ENCODE measurements at places on chromosomes 3 and 15.

GRCh38 chr15:92763459-92763858 lies 107.9 kb upstream of the FAM174B start:
- DNase-seq, result no peak

- no peak for DNase-seq
Measured at GRCh38 chr15:62050115-62050514, 10.1 kb downstream of the VPS13C start.

GRCh38 chr15:56411122-56411749 lies 46.0 kb downstream of the TEX9 start:
- DNase-seq, result no peak

- DNase-seq, result no peak
Measured at GRCh38 chr15:31799715-31800321, 230.5 kb upstream of the CHRNA7 start.

DNA sequence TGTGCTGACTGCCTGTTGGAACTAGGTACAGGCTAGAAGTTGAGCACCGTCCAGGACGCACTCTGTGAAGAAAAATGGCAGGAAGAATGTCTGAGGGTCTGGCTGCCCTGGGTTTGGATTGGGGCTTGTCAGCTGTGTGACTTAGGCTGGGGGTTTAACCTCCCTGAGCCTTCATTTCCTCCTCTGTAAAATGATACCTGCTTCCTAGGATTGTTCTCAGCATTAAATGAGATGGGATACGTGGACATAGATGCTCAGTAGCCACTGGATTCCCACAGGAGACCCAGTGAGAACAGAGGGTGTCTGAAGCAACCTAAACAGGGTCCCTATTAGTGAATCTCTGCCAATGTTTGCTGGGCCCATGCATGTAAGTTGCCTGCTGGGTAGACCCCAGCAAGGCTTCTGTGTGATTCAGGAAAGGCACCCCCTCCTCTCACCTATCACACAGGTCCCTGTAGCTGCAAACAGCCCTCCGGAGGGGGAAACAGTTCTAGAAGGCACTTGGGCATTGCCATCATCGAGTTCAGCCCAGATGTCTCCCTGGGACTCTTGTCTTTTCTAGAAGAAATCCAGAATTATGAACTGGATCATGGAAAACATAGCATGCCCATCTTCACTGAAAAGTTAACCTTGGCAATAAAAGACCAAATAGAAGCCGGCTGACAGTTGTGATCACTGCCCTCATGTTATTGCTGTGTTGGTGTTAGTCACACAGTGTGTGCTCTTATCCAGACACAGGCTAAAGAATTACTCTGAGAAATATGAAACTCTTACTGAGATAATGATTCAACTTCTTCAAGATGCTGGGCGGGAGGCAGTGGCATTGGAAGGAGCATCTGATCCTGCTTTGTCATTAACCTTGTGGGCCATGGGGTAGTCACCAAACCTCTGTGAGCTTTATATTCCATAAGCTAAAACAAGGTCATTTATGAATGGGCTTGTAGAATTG lies 64.5 kb downstream of the SMAD6 start:
- no peak for DNase-seq

DNA sequence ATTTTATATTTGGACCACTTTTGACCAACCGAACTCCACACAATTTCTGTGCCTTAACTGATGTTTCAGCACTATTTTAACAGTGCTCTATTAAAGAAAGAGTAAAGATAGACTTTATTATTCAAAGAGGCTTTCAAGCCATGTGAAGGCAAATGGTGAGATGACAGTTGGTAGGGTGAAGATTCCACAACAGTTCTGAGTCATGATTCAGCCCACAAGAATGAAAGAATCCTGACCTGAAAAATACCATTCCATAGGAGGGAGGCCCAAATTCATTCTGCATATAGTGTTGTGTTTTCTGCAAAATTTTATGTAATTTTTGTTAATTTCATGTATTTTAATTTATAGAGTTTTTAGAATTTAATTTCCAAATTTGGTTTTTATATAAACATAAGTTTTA lies 135.6 kb upstream of the STAC start:
- DNase-seq, result no peak

DNA sequence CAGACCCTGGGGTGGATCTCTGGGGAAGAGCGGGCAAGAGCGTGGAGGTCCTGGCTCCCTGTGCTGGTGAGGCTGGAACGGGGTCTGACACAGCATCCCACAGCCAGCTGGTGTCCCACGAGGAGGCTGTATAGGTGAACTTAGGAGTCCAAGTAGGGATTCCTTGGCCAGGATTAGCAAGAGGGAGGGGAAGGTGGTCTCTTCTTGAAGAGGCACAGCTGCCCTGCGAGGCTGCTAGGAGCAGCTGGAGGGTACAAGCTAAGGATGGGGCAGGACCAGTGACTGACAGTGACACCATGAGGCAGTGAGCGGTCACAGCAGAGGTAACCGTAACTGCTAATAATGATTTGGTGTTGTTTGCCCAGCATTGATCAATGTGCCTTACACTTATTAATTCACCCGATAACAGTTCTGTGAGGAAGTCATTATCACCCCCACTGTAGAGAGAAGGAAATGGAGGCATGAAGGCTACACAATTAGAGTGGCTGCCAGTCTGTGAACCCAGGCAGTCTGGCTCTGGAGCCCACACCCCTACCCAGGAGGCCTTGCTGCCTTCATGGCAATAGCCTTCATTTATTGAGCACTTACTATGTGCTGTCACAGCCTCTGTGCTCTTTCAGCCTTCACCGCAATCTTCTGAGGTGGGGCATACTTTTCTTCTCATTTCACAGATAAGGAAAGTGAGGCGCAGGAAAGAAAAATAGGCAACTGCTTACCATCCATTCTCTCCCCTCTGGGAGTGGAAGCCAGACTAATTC lies 59.4 kb downstream of the TMEM44 start:
- no peak for DNase-seq

DNA sequence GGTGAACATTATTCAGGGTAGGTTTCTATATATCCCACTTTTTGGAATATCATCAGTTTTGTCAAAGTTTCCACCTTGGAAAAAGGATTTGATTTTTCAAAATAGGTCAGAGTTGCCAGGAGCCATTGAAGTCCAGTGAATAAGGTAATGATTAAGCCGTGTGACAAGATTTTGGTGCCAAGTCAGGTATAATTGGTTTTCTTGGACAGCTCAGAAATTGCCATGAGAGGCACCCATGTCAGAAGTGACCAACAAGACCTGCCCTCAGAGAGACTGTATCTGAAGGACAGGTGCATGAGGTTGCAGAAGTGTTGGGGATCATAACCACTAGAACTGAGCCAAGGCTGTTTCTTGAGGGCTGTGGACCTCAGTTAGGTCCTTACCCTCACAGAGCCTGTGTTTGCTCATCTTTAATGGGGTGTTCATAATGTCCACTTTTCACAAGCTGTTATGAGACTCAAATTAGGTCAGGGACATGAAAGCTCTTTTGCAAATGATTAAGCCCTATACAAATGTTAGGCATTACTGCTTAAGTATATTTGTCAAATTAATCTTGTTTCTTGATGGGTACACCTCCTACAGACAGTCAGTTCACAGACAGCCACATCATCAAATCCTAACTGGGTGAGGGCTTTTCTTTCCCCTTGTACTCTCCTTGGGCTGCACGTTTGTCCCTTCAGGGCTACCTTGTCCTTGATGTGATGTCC lies 32.3 kb downstream of the CASR start:
- DNase-seq, result no peak

DNA sequence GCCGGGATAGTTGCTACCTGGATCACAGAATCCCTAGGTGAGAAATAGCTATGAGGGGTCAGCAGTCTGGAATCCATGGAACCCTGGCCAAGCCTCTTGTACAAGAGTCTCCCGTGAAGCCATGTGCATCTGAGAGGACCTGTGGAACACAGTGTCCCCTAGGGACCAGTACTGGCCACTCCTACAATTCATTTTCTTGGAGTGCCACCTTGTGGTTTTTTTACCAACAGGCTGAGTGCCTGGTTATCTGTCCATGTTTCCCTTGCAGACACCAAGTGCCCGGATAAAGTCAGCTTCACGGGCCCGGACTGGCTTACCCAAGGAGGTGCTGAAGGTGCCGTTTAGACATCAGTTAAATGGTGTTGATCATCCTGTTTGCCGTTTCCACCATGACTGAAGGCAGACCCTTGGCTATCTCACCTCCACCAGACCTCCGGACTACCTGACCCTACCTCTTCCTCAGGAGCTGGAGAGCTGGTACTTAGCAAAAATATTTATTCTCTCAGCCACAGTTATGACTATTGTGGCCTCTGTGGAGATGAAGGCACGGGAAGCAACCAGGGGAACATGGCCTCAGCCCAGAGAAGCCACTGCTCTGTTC lies 93.9 kb downstream of the RBPMS2 start:
- DNase-seq, result peak; percentile 28

- DNase-seq, result no peak
Measured at GRCh38 chr3:144743225-144743668, 771.6 kb downstream of the DIPK2A start.

DNA sequence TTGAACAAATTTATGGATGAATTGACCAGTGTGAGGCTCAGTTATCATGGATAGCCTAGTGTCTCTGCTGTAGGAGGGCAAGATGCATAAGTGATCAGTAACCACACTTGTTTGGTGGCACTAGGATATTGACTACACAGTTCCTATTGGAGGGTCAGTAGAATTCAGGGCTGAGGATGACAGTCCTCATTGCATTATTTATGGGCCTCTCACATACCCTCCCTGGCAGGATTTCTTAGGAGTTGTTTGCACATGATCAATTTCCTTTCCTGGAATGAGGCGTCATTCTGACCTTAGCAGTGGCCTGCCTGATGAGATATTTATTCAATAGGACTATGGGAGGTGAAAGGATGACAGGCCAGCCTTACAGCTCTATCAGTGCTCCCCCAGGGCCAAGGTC lies 125.1 kb upstream of the AGBL1 start:
- DNase-seq, result no peak

- DNase-seq, result no peak
Measured at GRCh38 chr3:52923963-52924362, 26.6 kb upstream of the STIMATE start.

GRCh38 chr3:160176923-160177322 lies 48.3 kb upstream of the C3orf80 start:
- DNase-seq, result no peak

DNA sequence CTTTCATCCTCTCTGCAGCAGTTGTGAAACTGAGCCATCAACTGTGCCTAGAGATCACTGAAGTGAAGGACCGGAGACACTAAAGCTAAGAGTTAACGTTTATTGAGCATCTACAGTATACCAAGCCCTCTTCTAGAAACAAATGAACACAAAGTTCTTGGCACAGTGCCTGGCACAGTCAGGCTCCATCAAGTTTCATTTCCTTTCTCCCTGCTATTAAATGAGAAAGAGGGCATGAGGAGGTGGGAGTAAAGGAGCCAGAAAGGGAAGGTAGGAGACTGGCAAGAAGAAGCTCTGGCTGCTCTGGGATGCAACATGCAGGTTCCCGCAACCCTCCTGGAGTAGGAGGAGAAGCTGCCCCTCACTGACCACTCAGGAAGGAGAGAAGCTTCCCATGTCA lies 30.6 kb downstream of the CYP19A1 start:
- no peak for DNase-seq

DNA sequence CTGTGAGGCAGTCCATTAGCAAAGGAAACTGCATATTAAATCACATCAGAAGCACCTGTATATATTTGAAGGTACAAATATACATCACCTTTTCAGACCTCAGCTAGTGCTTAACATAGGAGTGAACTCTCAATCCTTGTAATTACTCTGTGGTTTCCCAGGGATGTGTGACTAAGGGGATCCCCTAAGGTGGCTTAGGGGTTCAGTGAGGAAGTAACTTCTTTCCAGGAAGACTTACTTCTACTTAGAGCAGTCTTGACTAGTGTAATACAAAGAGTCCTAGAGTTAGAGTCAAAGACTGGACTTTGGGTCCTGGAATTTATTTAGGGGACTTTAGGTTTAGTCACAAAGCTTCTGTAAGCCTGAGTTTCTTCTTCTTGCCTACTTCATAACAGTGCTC lies 8.7 kb upstream of the SUMF1 start:
- no peak for DNase-seq

GRCh38 chr3:126828306-126828705 lies 124.3 kb downstream of the CHCHD6 start:
- no peak for DNase-seq

- no peak for DNase-seq
Measured at GRCh38 chr15:101545548-101546505, 56.3 kb upstream of the PCSK6 start.

GRCh38 chr3:161149529-161149928 lies 44.4 kb upstream of the B3GALNT1 start:
- DNase-seq, result no peak

GRCh38 chr3:134352031-134352671 lies 22.1 kb downstream of the AMOTL2 start:
- DNase-seq, result no peak

DNA sequence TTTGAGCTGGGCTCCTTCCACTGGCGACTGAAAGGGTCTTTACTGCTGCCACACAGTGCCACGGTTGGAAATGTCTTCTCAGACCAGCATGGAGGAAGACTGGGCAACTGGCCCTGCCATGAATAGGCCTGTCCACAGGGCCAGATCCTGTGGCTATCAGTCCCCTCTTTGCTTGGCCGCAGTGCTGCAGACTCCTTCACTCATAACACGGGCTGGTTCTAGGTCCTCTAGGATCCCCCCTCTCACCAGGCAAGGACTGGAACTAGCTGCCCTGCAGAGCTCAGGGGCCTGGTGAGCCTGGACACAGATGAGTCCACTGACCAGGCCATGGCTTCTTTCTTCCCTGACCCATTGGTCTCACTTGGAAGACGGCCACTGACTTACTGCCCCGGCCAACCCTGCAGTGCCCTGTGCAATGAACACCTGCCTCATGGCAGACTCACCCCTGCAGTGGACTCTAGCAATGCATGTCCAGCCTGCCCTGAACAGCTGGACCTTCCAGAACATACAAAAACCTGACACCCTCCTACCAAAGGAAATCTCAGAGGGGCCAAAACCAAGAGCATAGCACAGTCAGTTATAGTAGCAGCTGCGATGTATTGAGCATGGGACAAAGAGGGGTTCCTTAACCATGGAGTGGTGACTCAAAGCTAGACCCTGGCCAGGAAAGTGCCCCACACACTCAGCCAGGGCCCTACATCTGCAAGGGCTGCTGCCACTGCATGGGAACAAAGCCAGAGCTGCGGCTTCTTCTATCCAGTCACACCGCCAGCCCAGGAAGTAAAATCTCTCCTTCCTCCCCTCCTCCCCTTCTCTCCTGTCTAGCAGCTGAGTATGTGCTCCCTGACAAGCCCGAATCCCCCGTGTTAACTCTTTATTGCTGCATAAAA lies 72.1 kb upstream of the ITGA11 start:
- no peak for DNase-seq

- DNase-seq, result no peak
Measured at GRCh38 chr3:53956586-53956985, 64.9 kb upstream of the SELENOK start.

Measured in progenitor cell of endocrine pancreas (in vitro differentiated cells).